ENCODE measurements at places on chromosomes 5 and 9.

DNA sequence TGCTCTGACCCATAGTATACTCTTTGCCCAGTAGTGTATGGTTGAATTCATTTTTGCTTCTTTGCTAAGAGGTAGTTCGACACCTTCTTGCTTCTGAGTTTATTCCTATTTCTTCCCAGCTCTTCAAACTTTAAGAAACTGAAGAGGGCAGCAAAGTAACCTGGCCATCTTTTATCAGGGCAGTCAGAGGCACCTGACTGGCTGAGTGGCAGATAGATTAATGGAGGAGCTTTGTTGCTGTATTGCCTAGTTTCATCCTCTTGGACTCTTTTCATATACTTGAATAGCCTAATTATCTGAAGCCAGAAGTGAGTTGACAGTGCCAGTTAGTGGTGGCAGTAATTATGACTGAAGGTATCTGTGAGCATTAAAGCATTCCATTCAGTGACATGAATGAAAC lies 82.5 kb downstream of the UHRF2 start:
- no peak for DNase-seq

GRCh38 chr9:25177858-25178257 lies 500.4 kb downstream of the TUSC1 start:
- DNase-seq: no peak

DNA sequence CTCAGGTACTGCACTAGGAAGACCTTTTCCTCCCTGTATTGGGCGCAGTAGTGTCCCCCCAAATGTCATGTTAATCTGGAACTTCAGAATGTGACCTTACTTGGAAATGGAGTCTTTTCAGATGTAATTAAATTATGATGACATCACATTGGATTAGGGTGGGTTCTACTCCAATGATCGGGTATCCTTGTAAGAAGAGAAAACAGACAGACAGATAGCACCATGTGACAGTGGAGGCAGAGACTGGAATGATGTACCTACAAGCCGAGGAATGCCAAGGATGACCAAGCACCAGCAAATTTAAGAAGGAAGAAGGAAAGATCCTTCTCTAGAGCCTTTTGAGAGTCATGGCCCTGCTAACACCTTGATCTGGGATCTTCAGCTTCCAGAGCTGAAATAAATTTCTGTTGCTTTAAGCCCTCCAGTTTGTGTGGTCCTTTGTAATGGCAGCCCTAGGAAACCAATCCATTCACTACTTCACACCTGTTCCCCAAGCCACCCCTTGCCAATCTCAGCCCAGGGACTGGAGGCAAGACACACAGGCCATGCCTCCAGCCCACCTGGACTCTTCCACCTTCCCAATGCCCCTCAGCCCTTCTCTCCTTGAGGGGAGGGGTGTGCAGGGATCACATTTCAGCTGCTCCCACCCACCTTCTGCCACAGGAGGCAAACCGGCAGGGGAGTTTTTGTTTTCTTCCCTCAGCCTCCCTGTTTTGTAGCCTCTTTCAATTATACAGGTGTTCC lies 1.6 kb downstream of the CCNJL start:
- DNase-seq: no peak

DNA sequence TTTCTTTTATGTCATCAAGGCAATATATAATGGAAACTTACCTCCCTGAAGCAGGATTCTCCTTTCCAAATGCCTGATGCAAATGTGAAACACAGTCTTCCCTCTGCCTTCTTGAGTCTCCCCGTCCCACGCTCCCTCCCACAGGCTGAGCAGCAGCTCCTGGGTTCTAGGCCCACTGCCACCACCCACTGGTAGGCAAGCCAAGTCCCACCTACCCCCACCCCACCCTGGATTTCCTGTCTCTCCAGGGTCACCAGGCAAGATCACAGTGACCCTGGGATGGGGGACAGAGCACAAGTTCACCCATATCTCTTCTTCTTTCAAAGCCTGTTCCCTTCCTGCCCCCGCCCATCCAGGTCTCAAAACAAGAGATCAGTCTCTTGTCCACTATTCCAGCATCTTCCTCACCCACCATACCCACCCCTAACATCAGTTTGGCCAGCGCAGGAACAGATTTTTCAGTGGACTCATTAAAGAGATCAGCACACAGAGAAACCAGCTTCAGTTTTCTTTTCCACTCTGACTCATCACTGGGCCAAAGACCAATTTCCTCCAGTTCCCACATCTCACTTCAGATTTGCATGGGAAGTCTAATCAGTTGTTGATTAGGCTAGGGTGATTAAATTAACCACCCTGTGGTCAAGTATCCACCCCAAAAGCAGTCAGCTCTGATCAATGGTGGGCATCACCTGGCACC lies 151.5 kb downstream of the ACTL7B start:
- no peak for DNase-seq

- DNase-seq: no peak
Measured at GRCh38 chr5:72291601-72292000, 28.4 kb downstream of the MRPS27 start.

DNA sequence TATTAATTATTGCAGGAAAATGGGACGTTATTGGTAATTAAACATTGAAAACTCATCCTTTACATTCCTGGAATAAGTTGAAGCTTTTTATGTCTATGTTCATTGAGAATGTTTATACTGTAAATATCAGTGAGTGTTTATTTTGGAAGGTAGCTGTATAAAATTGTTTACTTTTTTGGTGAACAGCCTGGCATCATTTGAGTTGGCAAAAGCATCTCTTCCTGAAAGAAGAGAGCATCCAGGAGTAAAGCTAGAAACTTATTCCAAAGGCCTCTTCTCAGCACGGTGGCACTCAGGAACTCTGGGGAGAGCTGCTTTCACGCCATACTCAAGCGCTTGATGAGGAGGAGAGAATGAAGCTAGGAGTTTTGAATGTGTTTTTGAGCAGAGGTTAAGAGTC lies 79.9 kb downstream of the GAPVD1 start:
- DNase-seq: no peak

DNA sequence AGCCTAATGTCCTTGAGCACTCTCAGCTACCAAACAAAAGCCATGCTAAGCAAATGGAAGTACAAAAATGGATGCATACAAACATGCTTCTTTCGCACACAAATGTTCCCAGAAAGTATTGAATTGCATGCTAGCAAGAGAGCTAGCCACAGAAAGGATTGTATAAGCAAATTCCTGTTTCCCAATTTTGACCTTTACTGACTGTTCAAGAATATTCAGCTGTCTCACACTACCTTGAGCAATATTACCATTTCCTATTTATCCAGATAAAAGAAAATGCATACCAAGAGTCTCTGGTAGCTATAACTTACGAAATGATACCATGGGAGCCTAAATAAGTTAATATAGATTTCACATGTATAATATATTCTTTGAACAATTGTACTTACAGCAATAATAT lies 264.6 kb downstream of the TMEM167A start:
- DNase-seq: no peak

DNA sequence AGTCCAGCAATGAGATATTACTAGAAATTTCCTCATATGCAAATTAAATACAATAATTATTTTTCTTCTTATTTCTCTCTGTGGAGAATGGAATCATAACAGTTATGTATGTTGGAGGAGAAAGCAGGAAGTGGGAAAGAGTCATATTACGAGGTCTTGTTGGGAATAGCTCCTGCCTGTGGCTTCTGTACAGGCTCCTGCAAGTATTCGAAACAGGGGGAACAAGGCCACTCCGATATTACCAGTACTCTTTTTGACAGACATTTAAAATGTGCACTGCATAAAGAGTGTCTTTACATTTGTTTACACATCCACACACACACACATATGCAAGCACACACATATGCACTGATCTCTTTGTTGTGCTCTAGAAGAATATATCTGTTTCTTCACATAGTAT lies 812.0 kb upstream of the ZNF608 start:
- DNase-seq: no peak

GRCh38 chr5:124652514-124652819 lies 94.0 kb downstream of the ZNF608 start:
- no peak for DNase-seq
